Fibroblast of skin of back (primary cell): ENCODE measurements at places on chromosomes 16 and 17.

GRCh38 chr16:70804734-70805169 is 3.8 kb upstream of the VAC14 start:
- DNase-seq, result no peak

- DNase-seq, result no peak
Measured at GRCh38 chr16:19718624-19718965, 524 bp downstream of the IQCK start.

GRCh38 chr16:67528222-67528869 is at the start of gene RIPOR1:
Gene RIPOR1, plus strand, starts transcription at chr16:67528829. Its CDS starts 9,618 bp downstream, at chr16:67538447.
- DNase-seq, result peak; percentile 45

- DNase-seq, result peak; percentile 83
Measured at GRCh38 chr17:35088881-35089585, 25.5 kb upstream of the RFFL start.

DNA sequence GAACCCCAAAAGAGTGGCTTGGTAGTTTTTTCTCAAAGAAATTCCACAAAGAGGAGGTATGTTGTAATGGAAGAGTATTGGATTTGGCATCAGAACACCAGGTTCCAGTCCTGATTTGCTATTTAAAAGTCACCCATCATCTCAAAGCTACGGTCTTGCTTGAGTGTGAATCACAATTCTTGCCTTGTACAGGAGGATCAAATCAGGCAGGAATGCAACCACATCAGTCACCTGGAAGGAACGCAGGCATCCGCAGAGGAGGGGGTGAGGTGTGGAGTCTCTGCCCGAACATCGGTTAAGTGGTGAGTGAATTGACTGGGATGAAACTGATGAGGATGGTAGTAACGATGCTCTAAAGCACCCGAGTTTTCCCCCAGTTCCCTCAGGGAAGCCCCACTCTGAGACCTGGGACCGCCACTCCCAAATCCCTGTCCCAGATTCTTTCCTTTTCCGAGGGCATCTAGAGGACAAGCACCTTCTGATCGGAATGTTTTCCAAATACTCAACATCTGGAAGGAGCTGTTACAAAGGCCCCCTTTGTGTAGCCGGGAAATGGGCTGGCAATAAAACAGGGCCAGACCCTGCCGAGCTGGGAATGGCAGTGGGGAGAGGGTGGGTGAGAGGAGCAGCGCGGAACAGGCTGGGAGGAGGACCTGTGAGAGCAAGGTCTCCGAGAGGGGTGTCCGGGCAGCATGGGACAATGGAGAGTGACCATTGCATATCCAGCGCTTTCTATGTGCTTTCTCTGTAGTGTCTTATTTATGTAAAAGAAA is 469.6 kb downstream of the SLC39A11 start:
- no peak for DNase-seq
